Common myeloid progenitor, CD34-positive (primary cell): ENCODE measurements at places on chromosomes 4 and X.
A peak's percentile ranks its signal among the peaks of the same experiment; 100 is the strongest.

GRCh38 chr4:4610672-4611071 is 68.8 kb upstream of the STX18 start:
- DNase-seq = no peak

GRCh38 chr4:148514041-148514440 is 71.8 kb upstream of the NR3C2 start:
- no peak for DNase-seq

- no peak for DNase-seq
Observed at GRCh38 chr4:11597506-11597905, 168.8 kb upstream of the HS3ST1 start.

- peak; percentile 23 for DNase-seq
Observed at GRCh38 chrX:50812995-50813842, 775 bp downstream of the SHROOM4 start.

DNA sequence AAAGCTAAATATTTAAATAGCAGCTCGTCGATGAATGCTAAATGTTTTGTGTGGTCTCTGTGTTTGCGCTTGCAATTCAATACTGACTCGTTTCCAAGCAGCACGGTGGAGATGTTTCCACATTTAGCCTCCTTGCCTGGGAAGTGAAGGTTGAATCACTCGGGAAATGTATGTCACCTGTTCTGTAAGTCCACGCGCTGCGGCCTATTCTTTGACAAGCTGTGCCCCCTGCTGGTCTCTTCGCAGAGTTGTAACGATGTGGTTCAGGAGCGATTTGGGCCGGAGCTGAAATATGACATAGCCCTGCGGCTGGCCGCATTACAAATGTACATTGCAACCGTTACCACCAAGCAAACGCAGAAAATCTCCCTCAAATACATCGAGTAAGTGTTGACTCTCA is 89.6 kb upstream of the PRPS2 start:
- peak; percentile 70 for DNase-seq

DNA sequence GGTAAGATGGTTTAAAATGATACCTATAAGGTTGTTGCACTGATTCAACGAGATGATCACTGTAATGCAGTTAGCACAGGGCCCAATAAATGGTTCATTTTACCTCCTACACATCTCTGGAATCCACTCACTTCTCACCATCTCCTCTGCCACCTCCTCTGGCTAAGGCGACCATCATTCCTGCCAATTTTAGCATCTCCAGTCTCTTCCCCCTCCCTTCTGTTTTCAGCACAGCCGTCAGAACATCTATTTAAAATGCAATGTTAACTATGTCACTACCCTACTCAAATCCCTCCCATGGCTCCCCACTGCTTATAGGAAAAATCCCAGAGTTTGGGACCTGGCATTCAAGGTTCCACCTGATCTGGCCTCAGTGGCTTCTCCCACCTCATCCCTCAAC is 3.5 kb upstream of the SYP start:
- no peak for DNase-seq

- DNase-seq = no peak
Observed at GRCh38 chrX:78092296-78092695, 11.8 kb upstream of the PGK1 start.

DNA sequence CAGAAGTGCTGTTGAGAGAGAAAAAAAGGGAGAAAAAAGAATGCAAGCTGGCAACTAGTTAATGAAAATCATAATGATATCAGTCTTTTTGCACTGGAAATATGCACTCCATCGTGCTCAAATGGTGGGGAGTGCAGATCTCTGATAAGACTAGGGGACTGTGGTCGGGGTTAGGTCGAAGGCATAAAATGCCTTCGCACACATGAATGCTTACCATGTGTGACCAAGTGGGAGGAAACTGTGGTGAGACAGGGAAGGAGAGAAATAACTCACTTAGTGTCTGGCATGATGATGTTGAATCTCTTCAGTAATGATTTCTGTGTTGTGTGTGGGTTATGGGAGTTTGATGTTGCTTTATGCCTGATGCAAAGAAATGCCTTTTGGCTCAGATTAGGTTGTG is 358.9 kb downstream of the FBXO8 start:
- DNase-seq = peak; percentile 96

- DNase-seq = no peak
Observed at GRCh38 chr4:163878336-163879121, 384.0 kb downstream of the TMA16 start.

DNA sequence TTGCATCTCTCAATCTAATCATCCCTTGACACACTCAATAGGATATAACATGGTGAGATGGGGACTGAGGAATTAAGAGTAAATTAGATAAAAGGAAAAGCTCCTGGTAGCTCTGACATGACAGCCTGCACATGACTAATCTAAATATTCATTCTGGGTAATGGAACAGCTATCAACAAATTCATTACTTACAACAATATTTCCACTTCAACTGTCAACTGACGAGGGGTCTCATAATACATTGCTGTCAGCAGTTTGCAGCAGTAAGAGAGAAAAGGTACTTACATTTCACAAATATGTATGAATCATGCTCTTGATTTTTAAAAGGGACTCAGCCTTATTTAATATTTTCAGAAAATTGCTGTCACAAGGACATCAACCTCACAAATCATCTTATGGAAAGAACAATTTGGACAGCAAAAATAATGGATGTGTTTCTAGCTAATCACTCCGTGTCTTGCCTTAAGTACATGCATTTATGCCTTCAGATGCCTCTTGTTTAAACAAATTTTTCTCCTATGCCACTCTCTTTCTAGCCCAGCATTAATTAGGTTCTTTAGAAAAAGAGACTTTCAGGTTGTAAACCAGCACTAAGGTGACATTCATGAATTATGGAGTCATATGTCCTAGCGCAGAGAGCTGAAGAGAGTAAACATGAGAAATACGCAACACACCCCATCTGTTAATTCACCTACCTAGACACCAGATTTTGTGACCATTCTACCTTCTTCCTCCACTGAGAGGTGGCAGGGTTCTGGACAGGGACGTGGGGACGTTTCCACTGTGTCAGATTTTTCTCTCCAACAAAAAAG is 99.6 kb upstream of the TMEM150C start:
- DNase-seq = no peak

- DNase-seq = no peak
Observed at GRCh38 chr4:110007217-110007616, 94.5 kb downstream of the EGF start.

DNA sequence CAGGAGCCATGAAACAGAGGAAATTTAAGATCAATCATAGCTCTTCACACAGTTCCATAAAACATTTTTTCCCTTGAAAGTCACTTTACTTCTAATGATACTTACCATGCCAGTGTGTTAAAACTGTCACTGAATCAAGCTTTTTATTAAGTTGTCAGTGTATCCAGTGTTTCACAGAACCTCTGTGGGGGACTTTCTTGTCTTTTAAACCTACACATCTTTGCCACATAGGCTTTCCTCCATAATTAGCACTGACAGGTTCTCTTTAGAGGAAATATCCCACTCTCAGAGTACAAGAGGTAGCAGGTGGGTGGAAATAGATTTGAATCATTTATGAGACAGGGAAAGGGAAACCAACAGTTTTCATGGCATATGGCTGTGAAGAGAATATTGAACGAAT is 25.8 kb upstream of the DYNLT3 start:
- DNase-seq = no peak

- peak; percentile 86 for DNase-seq
Observed at GRCh38 chr4:8079031-8079885, 79.4 kb downstream of the ABLIM2 start.

DNA sequence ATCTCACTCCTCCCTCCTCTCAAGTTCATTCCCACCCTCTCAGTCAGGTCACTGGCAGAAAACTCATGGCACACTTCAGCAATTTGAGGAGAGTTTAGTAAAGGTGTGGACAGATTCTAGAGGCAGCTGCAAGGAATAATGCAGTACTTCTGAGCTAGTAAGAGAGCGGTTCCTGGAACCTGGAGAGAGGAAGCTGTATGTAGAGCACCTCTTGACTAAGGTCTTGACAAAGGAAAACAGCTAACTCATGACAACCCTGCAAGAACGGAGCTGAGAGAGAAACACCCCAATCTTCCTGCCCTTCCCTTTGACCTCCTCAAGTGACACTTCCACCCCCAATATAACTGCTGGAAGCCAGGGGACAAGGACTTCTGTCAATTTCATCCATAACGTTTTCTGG is 9.6 kb upstream of the KLHL8 start:
- no peak for DNase-seq

DNA sequence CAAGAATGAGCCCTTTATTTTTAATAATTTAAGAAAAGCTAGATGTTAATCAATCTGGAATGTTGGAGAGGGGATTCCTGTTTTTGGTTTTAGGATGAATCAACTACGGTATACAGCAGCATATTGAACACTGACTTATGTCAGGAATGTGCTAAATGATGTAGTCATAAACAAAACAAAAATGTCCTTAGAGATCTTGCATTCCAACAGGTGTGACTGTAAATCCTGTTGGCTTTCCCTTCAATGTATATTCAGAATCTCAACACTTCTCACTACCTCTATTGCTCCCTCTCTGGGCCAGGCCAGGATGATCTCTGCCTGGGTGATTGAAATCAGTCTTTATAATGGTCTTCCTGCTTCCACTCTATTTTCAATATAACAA is 37.8 kb upstream of the BDH2 start:
- no peak for DNase-seq

GRCh38 chr4:153198719-153199118 is 5.5 kb upstream of the TRIM2 start:
- no peak for DNase-seq

- peak; percentile 49 for DNase-seq
Observed at GRCh38 chr4:73904491-73904890, 35.3 kb downstream of the CXCL1 start.

- no peak for DNase-seq
Observed at GRCh38 chr4:139802931-139803330, 137.3 kb downstream of the MGST2 start.

DNA sequence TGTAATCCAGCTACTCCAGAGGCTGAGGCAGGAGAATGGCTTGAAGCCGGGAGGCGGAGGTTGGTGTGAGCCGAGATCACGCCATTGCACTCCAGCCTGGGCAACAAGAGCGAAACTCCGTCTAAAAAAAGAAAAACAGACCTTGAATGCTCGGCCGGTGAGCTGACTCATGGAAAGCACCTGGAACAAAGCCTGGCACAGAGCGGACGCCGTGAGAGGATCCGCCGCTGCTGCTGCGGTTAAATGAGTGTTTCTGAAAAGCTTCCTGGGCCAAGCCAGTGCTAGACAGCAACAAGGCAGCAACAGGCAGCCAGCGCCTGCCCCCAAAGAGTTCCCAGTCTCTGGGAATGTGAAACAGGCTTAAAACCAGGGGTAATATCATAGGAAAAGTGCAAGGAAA is 186.4 kb downstream of the AFAP1 start:
- no peak for DNase-seq

DNA sequence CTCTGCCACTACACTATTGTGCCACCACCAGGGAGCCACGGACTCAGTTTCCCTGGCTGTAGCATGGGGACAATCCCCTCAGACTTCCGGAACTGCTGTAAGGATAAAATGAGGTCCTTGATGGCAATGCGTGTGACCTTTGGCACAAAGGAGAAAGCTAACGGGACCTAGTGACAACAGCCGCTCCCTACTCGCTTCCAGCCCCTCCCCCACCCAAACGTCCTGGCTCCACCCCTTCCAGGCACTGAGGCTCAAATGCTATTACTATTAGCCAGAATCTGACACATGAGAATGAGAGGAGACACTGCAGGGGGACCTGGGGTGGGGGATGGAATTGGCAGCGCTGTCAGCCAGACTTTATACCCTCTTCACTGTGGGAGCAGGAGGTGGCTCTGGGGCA is 5.4 kb upstream of the DUSP9 start:
- no peak for DNase-seq

- no peak for DNase-seq
Observed at GRCh38 chrX:150831863-150832262, 66.6 kb downstream of the CD99L2 start.

- no peak for DNase-seq
Observed at GRCh38 chrX:153685156-153685536, 2.6 kb upstream of the SLC6A8 start.

- no peak for DNase-seq
Observed at GRCh38 chr4:60619531-60620305, 580.4 kb upstream of the ADGRL3 start.

DNA sequence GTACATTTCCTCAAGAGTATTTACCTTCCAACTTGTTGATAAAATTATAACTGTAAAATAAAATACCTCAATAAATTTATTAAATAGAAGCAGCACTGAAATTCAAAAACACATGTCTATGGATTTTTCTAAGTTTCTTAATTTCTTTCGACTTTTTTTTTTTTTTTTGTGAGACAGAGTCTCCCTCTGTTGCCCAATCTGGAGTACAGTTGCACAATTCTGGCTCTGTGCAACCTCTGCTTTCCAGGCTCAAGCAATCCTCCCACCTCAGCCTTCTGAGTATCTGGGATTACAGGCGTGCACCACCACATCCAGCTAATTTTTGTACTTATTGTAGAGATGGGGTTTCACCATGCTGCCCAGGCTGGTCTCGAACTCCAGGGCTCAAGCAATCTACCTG is 79.8 kb downstream of the IQCM start:
- DNase-seq = no peak
